ENCODE measurements at places on chromosomes 5 and 9. TPM values are rescaled to one million over a fixed set of nuclear protein-coding genes. Genes with fewer than 3 reads are reported as not detected.

Gene GLRA1
- not detected for total RNA-seq

Gene LCN1
- not detected for total RNA-seq

Gene SPEF2
- 1.1 TPM for total RNA-seq

Gene SVEP1
- total RNA-seq: 0.16 TPM

Gene EGFL7
- 27.0 TPM for total RNA-seq

Gene TAF11L5
- not detected for total RNA-seq

Gene COL27A1
- 6.8 TPM for total RNA-seq

Gene PCDHGC5
- total RNA-seq: 0.33 TPM

Gene TRPM6
- total RNA-seq: under 0.01 TPM

Gene ZNF462
- total RNA-seq: 25.7 TPM

Gene SPINK6
- total RNA-seq: not detected

Gene SOX30
- total RNA-seq: 0.33 TPM

Gene INPP5E
- total RNA-seq: 13.6 TPM

Gene C9orf153
- not detected for total RNA-seq

Gene MEGF10
- 1.1 TPM for total RNA-seq

Gene CCDC192
- total RNA-seq: not detected

Gene CYLC2
- total RNA-seq: not detected

Gene SLC4A9
- 0.13 TPM for total RNA-seq

Gene PCDHGA12
- 3.4 TPM for total RNA-seq

Gene LHX3
- total RNA-seq: not detected

Gene FAM151B
- total RNA-seq: 0.16 TPM

Gene CD14
- total RNA-seq: not detected

Gene SOHLH1
- total RNA-seq: not detected

Gene DMGDH
- total RNA-seq: 3.3 TPM
